ENCODE measurements at places on chromosomes 16 and 17.
A peak's percentile ranks its signal among the peaks of the same experiment; 100 is the strongest.

DNA sequence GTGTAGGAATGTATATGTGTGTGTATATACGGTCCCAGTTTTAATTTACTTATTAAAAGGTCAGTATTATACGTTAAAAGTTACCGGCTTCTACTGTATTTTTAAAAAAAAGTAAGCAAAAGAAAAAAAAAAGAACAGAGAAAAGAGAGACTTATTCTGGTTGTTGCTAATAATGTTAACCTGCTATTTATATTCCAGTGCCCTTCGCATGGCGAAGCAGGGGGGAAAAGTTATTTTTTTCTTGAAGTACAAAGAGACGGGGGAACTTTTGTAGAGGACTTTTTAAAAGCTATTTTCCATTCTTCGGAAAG is 1.6 kb downstream of the NOG start:
- DNase-seq = no peak

- no peak for DNase-seq
Measured at GRCh38 chr17:55660178-55660886, 62.3 kb downstream of the TMEM100 start.

- no peak for DNase-seq
Measured at GRCh38 chr16:49575346-49576172, 202.0 kb downstream of the C16orf78 start.

- no peak for DNase-seq
Measured at GRCh38 chr16:23288726-23289512, 13.2 kb upstream of the SCNN1B start.

DNA sequence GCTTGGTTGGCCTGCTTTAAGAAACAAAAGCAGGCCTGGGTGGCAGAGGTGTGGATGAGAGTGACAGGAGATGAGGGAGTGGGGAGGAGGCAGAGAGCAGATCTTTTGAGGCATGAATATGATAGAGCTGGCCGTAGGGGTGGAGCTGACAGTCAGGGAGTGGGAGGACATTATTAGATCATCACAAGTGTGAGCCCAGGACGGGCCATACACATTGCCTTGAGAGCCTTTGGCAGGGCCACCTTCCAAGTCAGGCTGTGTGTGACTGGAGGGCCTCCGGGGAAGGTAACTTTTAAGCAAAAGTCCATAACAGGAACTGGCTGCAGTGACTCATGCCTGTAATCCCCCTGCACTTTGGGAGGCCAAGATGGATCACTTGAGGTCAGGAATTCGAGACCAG is 26.3 kb downstream of the GINS3 start:
- no peak for DNase-seq

DNA sequence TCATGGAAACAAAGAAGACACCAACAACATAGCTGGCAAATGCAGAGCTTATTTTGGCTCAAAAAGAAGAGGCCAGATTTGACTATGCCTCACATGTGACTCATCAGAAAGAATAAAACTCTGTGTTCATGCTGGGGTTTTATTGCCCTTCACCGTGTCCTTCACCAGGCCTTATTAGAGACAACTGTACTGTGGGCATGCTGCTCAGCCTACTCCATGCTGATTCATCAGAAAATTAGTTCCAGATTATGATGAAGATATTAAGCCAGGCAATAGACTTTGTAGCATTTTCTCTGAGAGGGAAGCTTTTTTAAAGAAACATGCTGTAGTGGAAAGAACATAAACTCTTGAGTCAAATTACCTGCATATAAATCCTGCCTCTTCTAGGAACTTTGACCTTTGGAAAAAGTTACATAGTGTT is 89.8 kb downstream of the CYB561 start:
- DNase-seq = no peak

DNA sequence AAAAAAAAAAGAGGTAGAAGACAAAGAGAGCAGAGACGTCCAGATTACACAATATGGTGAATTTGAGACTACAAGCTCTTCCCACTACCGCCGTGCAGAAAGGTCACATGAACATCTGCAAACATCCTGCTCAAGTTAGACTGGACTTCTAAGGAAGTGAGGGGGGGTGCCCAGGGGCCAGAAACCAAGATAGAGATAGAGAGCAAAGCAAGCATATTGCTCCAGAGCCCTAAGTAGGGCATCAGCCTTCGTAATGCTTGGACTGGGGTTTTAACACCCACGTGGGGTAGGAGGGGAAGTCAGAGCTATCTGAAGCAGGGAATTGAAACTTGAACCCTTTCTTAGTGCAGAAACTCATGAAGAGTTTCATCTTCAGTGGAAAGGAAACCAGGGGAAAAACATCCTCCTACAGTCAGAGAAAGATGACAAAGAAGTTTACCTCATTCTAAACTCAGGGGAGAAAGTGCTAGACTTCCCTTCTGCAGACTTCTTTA is 8.7 kb downstream of the CLEC19A start:
- no peak for DNase-seq

DNA sequence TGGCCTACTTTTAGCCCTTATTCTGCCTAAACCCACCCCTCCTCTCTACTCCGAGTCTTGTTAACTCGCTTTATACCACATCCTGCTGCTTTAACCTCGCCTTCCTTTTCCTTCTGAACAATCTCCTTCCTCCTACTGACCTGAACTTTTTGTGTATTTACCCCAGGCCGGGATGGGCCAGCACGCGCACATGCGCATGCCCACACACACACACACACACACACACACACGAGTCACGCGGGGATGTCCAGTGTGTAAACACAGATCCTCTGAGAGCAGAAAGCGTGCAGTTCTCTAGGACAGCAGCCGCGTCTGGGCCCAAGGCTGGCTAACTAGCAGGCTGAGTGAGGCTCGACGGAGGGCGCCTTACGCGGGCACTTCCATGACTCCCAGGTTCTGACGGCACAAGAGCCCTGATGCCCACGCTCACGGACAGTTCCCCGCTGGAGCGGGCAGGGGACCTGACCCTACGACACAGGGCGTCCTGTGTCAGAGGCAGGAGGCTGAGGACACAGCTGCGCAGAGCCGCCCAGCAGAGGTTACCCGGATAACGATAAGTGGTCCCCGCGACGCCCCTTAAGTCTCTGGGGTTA is 610 bp downstream of the PIK3R5 start:
- no peak for DNase-seq

DNA sequence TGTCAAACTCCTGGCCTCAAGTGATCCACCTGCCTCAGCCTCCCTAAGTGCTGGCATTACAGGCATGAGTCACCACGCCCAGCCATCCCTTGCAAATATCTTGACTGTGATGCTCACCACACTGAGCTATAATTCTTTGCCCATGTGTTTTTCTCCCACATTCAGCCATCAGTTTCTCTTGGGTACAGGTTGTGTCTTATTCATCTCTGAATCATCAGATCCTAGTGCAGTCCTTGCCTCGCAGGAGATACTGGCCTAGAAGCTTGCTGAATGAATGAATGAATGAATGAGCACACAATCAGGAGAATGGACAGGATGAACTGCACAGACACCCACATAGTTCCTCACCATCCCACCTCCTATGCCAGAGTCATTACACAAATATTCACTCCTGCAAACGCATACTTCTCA is 24.4 kb upstream of the ETV4 start:
- DNase-seq = no peak

GRCh38 chr17:36546418-36547093 is 1.8 kb downstream of the GGNBP2 start:
- DNase-seq = no peak

DNA sequence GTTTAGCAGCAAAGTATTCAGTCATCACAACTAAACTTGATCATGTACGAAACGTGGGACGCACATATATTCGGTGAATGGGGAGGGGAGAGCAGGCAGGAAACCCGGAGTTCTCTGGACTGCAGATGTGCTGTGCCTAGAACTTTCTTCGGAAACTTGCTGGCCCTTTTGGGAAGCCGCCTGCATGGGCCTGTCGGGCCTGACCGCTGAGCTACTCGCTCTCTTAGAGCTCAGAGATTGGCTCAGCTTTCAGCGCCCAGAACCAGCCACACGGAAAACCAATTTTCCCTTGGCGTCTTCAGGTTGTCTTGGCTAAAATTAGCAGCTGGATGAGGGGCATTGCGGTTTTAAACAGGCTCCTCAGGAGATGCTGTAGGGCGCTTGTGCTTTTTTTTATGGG is 38.1 kb downstream of the ZDHHC7 start:
- no peak for DNase-seq

GRCh38 chr17:7060165-7060891 is 16.4 kb upstream of the SLC16A11 start:
- no peak for DNase-seq

- DNase-seq = peak; percentile 10
Measured at GRCh38 chr17:7707446-7707845, 2.4 kb downstream of the EFNB3 start.

DNA sequence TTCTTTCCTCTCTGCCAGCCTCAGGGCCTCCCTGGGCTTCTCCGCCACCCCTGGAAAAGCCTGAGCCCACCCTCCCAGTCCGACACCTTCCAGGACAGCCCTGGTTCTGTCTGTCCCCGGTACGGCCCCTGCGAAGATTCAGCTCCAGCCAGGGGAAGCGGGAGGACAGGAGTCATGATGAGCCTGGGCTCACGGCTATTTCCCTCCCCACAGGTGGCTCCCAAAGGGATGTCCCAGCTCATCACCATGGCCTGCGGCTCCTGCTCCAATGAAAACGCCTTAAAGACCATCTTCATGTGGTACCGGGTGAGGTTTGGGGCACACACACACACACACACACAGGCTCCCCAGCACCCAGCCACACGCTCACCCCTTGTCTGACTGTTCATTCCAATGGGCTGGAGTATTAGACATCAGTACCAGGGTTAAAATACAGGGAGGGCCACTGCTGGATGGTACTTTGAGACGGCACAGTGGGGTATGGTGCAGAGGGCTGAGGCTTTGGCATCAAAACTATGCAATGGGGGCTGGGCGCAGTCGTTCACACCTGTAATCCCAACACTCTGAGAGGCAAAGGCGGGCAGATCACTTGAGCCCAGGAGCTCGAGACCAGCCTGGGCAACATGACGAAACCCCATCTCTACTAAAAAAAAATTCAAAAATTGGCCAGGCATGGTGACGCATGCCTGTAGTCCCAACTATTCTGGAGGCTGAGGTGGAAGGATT is 32.8 kb downstream of the TMEM186 start:
- DNase-seq = no peak

GRCh38 chr16:11151885-11152629 is 103.9 kb downstream of the SOCS1 start:
- no peak for DNase-seq

DNA sequence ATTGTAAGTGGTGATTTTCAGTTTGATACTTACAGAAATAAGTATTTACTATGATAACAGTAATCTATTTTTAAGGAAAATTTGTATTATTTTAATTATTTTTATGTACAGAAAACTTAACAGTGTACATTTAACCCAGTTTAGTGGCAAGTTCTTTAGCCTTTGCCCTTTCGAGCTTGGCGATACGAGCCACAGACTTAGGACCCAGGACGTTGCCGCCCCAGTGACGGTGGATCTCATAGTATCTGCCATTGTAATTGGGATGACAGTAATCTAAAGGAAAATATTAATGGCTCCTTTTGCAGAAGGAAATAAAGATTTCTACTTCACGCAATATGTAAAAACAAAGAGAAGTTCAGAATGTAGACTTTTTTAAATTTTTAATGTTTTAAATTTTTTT is 5.2 kb upstream of the CDR2 start:
- no peak for DNase-seq

DNA sequence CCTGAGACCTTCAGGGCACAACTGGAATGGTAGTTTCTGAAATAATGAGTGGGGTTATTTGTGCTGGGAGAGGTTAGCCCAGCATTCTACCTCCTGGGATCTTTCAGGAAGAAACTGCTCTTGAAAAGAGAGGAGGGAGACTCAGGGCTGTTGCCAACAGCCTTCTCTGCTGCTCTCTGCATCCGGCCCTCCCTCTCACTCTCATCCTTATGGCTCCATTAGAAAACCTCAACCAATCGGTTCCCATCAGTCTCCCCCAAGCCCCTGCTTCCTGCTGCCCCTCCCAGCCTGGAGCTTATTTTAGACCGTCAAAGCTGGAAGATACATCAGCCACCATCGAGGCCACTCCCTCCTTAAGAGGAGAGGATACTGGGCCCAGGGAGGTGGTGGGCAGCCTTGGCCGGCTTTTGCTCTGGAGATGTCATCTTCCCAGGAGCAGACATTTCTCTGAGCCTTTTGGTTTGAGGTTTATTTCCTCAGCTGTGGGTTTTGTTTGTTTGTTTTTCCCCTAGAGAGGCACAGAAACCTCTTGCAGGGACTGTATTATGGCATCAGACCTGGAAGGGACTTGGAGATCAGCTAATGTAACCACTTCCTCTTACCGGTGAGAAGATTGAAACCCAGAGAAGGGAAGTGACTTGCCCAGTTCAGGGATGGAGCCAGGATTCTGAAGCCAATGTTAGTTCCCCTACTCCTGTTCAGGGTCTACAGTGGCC is 2.7 kb downstream of the MPRIP start:
- peak; percentile 34 for DNase-seq

DNA sequence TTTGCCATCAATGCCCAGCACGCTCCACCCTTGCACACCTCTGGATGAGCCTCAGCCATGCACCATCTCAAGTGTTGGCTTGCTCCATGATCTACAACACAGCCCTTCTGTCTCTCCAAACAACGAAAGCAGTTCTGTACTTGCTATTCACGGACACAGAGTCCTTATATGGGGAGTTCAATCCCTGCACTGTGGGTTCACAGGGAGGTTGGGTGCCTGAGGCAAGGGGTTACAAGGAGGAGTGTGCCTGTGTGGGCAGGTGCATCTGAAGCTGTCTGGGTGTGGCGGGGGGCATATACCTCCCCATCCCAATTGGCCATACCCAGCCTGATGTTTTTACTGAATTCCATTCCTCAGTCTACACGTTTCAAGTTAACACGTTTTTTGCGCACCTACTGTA is 5.6 kb downstream of the RUNDC3A start:
- DNase-seq = no peak

DNA sequence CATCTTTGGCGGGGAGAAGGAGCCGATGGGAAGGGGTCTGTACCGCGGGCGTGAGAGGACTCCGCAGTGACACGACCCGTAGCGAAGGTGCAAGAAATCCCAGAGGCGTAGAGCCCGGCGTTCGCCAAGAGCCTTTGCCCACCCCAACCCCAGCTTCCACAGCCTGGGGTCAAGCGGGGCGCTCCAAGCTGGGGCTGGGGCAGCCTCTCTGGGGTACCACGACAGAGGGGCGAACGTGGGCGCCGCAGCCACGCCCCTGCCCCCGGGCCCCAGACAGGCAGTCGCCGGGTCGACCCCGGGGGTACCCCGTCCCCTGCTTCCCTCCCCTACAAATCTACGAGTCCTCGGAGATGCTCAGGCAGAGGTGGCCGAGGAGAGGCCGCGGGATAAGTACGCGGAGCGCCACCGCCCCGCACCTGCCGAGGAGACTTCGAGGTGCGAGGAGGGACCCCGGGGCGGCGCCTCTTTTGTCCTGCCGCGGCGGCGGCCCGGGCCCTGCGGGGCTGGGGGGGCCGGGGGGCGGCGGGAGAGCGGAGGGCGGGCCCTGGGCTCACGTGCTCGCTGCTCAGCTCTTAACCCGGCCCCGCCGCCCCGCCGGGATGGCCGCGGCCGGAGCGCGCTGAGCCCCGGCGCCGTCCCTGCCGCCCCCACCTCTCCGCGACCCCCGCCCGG is at the start of gene ADAM11:
TSS of gene ADAM11 (plus strand) at position 575 of the 672 bp plus-strand sequence. CDS start 212 bp downstream, outside the sequence.
- DNase-seq = no peak

DNA sequence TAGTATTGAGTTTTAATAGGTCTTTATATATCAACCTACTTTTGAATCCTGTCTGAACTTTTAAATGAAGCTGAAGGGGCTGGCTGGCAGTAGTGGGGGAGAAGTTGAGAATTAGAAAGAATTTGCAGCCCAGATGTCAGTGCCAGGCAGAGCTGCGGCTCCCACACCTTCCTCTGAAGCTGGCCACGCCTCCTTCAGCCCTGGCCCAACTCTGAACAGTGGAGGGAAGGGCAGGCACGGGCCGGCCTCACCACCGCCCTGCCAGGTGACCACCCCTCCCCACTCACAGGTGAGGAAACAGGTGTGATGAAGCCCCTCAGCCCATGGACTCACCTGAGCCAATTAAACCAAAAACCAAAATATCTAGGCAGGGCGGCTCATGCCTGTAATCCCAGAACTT is 87.0 kb downstream of the MGAT5B start:
- DNase-seq = no peak

All from DMS79 (cell line).